ENCODE measurements at places on chromosomes 2 and 18. TPM values are rescaled to one million over a fixed set of nuclear protein-coding genes. Genes with fewer than 3 reads are reported as not detected.

Gene ATP6V1C2
- 0.43 TPM for total RNA-seq

Gene KCNIP3
- total RNA-seq: 11.1 TPM

Gene AGXT
- not detected for total RNA-seq

Gene LRRC30
- total RNA-seq: not detected

Gene MDH1B
- total RNA-seq: 0.48 TPM

Gene AKAIN1
- not detected for total RNA-seq
